ENCODE measurements at places on chromosomes 2 and 18.

GRCh38 chr2:69624611-69625010 is 18.9 kb downstream of the AAK1 start:
- no peak for DNase-seq

DNA sequence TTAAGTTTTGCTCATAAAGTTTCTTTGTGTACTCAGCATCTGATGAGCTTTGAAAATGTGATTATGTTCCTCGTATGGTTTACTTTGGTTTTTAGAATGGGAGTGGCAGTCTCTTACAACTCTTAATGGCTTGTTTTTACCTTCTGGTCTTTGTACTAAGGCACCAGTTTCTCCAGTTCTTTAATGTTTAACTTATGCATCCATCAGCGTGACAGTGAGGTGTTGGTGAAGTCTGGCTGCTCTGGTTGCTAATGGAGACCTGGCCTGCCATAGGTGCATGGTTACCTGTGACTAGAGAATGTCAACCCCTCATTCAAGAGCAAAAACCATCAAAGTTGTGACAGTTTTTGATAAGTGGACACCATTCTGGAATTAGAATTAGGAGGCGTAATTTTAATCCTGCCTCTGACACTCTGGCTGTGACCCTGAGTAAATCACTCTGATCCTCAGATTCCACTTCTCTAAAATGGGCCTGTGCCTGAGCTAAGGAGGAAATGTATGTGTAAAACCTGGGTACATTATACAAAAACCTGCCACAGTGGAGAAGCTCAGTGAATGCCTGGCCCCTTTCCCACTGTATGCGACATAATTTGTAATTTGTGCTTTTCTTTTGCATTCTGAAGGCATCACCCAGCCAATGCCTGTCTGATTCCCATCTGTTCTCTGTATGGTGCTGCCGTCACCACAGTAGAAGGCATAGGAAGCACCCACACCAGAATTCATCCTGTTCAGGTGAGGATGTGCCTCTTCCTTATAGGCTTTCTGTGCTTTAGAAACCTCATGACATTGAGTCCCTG is 11.2 kb downstream of the AOX1 start:
- DNase-seq = no peak

- DNase-seq = no peak
These were observed 14.8 kb upstream of the SLC40A1 start for GRCh38 chr2:189595417-189595816.

DNA sequence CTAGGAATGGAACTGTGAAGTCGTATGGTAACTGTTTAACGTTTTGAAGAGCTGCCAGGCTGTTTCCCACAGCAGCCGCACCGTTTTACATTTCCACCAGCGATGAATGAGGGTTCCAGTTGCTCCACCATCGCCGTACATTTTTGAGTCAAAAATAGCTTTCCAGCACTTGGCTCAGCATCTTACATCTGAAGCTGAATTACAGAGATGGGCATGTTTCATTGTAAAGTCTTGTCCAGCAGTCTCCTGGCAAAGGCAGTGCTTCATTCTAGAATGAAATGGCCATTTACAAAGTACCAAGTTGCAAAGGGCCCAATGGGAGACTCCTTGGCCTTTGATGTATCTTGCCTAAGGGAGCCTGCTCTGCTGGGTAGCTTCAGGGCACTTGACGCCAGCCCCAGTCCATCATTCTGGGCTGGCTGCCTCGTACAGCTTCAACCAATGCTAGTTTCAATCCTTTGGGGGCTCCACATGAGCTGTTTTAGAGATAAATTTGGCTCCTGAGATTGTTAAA is 45.1 kb downstream of the ATIC start:
- DNase-seq = no peak

DNA sequence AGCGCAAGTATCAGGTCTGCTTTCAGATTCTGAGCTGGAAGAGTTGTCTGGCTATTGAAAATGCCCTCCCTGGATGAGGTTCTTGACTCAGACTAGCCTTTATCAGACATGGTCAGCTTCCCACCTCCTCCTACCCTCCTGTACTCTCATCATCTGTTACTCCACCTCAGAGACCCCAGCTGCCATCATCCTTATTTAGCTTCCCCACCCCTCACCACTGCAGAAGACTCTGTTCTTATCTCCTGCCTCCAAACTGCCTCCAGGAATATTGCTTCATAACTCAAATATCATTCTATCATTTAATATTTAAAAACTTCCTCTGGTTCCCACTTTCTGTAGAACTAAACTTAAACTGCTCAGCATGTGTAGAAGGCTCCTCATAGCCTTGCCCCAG is 31.1 kb upstream of the PPP3R1 start:
- no peak for DNase-seq

DNA sequence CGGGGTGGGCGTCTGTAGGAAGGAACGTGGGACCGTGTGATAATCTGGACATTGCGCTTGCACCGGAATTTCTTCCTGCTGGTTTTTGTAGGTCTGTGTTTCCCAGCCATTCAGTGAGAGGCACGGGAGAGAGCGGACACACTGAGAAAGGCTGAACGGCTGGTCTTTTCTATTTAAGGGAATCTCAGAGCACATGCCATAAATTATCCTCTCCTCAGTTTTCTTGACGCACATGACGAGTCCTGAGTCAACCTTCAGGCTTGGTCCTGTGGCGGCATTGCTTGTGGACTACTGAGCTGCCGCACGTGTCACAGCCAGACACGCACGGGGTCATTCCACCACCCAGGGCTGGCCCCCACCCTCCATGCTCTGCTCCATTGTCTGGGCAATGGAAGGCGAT is 519.3 kb upstream of the ID2 start:
- DNase-seq = no peak

DNA sequence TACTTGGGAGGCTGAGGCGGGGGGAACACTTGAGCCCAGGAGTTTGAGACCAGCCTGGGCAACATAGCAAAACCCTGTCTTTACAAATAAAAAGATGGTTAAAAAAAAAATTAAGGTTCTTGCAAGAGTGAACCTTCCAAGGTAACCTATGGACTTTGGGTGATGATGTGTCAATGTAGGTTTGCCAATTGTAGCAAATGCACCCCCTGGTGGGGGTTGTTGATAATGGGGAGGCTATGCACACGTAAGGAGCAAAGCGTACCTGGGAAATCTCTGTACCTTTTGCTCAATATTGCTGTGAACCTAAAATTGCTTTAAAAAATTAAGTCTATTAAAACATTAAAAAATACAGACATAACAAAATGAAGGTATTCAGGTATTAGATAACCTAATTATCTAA is 70.4 kb downstream of the CWC22 start:
- DNase-seq = no peak

DNA sequence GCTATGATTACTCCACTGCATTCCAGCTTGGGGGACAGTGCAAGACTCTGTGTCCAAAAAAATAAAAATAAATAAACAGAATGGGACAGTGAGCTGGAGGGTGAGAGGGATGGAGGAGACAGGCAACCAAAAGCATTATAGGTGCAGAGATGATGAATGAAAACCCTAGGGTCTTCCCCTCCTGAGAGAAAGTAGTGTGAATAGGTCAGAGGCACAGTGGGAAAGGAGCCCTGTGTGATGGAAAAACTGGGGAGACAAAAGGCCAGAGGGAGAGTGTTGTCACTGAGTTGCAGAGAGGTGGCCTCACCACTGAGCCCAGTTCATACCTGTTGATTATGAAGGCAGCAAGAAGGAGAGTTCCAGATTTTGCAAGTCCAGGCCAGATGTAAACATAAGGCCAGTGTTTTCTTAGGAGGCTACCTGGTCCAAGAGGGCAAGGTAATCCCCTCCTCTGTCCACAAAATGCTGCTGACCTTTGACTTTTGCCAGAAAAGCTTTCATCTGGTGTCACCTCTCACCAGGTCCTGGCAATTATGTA is 17.6 kb upstream of the AGFG1 start:
- DNase-seq = no peak

- DNase-seq = no peak
These were observed 61.4 kb downstream of the TWIST2 start for GRCh38 chr2:238908960-238909951.

DNA sequence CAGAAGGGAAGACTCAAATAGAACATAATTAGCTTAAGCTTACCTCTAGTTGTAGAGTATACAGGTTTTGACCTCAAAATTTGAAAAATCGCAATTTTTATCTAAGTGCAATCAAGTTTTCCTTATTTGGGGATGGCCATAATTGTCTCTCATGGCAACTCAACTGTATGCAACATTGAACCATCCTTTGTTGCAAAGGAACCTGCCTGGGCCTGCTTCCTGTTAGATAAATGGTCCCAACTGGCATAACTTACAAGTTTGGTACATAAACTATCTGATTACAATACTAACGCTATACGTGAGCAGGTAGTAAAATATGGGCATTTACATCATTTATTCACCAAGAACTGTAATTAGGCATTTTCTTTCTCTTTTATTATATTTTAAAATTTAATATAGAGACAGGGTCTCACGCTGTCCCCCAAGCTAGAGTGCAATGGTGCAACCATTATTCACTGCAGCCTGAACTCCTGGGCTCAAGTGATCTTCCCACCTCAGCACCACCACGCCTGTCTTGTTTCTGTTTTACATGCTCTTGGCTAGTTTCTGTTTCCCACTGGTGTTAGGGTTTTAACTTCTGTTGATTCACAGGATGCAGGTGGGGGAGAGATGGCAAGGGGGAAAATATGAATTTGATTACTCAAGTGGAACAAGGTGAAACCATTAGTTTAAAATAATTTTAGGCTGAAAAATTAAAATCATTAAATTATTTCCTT is 55.3 kb upstream of the B3GNT2 start:
- no peak for DNase-seq

DNA sequence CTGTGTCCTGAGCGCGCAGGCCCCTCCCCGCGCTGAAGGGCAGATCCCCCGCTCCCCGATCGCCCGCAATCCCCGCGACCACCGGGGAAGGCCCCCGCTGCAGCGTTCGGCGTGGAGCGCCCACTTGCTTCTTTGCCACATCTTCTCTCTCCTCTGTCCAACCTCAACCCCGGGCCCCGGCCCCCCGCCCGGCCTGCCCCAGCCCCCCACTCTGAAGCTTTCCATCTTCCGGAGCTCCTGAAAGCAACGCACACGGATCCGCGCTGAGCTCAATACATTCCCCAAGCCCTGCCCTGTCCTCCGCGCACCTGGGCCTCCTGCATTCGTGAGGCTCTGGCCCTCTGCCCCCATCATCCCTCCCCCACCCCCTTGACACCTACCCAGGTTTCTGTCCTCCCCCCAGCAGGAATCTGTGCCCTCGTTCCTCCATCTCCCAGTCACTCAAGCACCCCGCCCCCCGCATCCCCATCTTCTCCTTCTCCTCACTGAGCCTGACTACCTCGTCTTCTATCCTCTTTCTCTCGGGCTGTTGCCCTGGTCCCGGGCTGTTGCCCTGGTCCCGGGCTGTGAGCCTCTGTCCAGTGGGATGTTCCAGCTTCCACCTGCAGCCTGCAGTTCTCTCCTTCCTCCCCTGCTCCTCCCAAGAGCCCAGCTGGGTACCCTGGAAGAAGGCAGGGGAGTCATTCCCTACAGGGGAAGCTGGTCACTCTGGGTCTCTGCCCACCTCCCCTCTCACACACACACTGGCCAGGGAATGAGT is 7.8 kb downstream of the SPEG start:
- DNase-seq = no peak

DNA sequence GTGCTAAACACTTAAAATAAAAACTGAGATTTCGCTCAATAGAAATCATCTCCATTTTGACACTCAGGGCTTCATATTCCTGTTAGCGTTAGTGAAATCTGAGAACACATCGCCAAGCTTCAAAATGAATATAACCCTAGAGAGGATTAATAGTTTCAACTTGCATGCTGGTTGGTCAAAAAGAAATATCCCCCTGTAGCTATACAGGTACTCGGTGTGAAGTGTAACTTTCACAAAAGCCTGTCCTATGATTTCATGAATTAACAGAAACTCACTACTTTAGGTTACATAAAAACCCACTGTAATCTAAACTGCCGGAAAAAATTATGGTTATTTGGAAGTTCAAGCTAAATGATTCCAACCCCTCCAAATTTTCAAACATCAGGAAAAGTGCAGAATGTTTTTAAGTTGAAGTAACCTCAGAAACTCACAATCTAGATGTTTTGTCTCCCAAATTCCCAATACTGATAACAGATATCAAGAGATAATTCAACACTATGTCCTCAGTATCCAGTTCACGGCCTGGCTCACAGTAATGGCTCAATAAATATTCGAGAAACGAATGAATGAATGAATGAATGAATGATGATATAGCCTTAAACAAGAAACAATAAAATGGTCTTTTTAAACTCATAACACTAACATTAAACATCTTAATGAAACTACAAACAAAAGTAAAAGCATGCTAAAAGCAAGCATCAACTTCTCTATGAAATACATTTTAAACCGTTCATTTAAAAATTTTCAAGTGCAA is 2.5 kb downstream of the TLK1 start:
- DNase-seq = no peak

DNA sequence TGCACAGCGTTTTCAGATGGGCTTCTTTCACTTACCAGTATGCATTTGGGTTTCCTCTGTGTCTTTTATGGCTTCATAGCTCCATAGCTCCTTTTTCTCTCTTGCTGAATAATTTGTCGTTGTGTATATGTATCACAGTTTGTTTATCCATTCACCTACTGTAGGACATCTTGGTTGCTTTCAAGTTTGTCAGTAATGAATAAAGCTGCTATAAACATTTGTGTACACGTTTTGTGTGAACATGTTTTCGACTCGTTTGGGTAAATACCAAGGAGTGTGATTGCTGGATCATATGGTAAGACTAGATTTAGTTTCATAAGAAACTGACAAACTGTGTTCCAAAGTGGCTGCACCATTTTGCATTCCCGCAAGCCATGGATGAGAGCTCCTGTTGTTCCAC is 94.7 kb downstream of the FAM168B start:
- no peak for DNase-seq

GRCh38 chr18:58114766-58115165 is 70.7 kb downstream of the NEDD4L start:
- DNase-seq = no peak

DNA sequence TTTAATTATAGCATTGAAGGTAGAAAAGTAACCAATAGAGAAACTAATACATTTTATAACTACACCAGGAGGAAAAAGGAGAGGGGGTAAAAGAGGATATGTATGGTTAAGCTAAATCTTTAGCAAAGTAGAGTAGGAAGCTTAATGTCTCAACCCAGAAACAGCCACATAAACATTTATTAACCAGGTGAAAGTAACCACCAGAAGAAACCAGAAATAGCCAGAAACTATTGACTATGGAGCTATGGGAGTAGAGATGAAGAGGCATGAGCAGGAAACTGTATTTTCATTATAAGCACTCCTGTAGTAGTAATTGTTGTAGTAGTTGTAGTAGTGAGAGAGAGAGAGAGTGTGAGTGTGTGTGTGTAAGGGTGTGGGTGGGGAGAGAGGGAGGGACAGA is 617.5 kb upstream of the CHAC2 start:
- no peak for DNase-seq

DNA sequence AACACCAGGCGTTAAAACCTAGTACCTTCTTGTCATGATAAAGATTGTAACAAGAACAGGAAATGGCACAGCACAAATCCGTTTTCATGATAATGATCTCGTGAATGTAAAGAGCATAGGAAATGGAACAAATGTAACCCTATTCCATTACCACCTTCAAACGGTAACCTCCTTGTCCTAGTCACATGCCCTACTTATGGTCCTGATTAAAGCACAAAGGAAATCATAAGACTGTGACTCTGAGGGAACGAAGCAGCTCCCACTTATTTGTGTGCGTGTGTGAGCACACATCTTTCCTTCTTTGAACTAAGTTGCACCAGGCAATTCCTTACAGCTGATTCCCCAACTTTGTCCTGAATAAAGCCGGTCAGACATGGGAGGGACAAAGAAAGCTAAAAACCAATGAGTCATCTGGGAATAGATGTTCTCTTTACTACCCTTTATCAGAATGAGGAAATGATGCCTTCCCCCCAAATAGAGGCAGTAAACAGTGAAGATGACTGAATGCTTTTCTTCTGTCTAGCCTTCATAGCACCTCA is 192.6 kb downstream of the IKZF2 start:
- no peak for DNase-seq

- DNase-seq = no peak
These were observed 125.1 kb upstream of the LMAN1 start for GRCh38 chr18:59484131-59484530.

Measured in NCI-H1092 (cell line).